ENCODE measurements at places on chromosomes 1 and 21.

DNA sequence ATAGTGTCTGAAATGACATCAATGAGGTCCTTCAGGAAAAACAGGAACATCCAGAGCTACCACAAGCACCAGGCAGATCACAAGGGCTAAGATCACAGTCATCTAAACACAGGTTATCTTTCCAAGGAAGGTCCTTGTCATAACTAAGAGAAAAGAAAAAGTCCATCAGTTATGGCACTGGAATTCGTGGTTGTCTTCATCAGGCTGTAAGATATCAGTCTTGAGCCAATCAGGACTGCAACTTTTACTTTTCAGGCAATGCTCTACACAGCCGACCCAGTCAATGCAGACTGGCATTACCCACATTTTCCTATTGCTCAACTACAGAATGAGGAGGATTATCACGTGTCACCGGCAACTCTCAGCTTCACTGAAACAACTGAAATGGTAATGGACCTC, 26.4 kb downstream of the SORT1 start:
- DNase-seq = no peak

- no peak for DNase-seq
These were observed 80.5 kb upstream of the SOX13 start for GRCh38 chr1:203992440-203992839.

DNA sequence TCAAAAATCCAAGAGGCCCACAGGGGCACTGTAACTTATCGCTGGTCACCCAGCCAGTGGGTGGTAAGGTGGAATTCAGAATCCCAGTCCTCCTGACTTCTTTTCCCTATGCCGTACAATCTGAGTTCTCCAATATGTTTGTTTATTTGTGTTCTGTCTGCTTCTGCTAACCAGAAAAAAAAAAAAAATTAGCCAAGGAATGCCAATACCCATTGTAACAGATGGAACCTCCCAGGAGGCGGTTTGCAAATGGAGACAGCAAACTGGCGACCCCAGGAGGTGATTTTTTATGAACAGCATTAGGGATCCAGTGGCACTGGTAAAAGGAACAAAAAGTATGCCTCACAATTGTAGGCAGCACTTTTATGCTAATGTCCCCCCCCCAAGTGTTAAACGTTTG, 189.0 kb upstream of the FGGY start:
- DNase-seq = no peak

- DNase-seq = no peak
These were observed 3.2 kb downstream of the SLC6A17 start for GRCh38 chr1:110153407-110153950.

- DNase-seq = no peak
These were observed 182.3 kb downstream of the CAMTA1 start for GRCh38 chr1:6967431-6968111.

- DNase-seq = no peak
These were observed 1.4 kb downstream of the CHD1L start for GRCh38 chr1:147243841-147244240.

- no peak for DNase-seq
These were observed 3.3 kb upstream of the TMEM240 start for GRCh38 chr1:1543706-1544099.

DNA sequence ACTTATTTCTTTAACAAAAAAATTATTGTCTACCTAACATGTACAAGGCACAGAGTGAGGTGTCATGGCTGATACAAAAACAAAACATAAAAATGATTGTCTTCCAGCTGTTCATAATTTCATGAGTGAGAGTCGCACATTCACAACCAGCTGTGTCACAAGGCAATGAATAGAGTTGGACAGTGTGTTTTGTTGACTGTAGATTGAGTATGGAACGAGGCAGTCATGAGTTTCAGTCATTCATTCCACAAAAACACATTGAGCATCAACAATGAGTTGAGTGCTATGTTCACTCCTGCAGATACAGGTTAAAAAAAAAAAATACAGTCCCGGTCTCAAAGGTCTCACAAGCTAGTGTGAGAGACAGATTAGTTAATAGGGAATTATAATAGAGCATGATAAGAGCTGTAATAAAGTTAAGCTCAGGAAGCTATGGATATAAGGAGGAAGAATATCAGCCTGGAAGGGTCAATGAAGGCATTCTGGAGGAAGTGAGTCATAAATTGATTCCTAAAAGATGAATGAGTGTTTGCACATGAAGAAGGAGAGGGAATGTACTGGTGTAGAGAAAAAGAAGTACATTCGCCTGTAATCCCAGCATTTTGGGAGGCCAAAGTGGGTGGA, 47.8 kb upstream of the ARHGAP29 start:
- no peak for DNase-seq

DNA sequence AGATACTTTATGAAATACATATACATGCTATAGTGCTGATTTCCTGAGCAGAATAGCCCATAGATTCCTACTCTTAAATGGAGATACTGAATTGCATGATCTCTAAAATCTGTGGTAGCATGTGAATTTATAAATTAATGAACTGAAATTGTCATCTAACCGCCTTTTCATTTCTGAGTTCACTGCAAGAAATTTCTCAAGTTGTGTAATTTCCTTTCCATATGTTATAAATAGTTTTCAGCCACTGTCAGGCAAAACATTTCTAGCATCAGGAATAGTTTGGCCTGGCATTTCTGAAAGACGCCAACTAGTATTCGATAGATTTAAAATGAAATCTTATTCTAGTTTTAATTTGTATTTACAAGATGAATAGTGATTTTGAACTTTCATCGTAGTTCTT, 310.1 kb downstream of the USH2A start:
- no peak for DNase-seq
